ENCODE measurements at places on chromosomes 16 and 17. TPM values are rescaled to one million over a fixed set of nuclear protein-coding genes. Genes with fewer than 3 reads are reported as not detected.
A peak's percentile ranks its signal among the peaks of the same experiment; 100 is the strongest.

DNA sequence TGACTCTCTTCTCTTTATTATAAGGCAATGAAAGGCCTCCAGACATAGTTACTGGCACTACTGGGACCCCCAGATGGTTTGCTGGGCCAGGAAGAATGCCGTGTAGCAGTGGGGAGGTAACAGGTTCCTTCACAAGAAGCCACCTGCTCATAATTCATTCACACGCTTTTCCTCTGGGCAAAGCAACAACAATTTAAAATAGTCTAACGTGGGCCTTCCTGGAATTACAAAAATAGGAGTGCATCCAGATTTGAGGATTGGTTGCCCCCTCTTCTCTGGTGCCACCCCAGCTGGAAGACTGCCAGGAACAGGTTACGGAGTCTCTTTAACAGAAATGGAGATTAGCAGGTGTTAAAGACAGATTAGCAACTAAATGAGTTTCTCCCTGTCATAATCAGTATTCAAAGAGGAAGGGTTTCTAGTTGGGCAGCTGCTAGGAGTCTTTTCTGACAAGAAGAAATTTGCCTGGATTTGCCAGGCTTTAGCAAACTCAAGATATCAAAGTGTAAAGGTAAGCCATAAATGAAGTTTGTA lies 409.6 kb downstream of the NPIPA8 start:
- no peaks in the 10 kb centered on the region for H3K4me1 ChIP-seq

DNA sequence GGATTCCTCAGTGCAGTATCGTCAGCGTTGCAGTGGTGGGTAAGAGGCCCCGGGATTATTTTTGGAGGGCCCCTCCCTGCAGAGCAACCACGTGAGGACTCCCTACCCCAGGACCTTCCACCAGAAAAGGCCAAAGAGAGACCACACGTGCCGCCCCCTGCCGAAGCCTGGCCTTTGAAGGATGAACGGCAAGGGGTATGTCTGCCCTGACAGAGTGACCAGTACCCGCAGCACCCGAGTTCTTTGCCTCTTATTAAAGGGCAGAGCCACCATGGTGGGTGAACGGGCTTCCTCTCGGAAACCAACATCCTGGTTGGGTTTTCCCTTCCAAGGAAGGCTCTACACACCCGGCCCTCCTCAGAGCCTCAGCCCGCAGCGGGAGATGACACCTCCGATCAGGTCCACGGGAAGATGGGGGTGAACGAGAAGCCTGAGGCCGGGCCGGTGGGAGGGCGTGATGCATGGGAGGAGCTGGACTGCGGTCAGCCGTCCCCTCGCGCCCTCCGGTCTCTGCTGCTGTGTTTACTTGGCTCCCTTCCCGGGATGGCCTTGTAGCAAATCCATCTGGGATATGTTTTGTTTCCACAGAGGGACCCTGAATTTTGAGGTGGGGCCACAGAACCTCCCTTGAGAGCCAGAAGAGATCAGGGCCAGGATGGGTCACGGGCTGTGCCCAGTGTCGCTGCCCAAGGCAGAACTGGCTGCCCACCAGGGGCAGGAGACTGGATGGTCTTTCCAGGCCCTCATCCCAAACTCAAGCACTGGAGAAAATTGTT lies 49.1 kb downstream of the TBC1D16 start:
- H3K4me3 ChIP-seq: no peak overlapping the region
- H3K4me1 ChIP-seq: peaks cover 6% of the 10 kb centered on the region
- DNase-seq: peak; percentile 39
- no peaks in the 10 kb centered on the region for H3K27me3 ChIP-seq
- no peak overlapping the region for H3K27ac ChIP-seq

The IRX5 gene
- total RNA-seq: 32.2 TPM

DNA sequence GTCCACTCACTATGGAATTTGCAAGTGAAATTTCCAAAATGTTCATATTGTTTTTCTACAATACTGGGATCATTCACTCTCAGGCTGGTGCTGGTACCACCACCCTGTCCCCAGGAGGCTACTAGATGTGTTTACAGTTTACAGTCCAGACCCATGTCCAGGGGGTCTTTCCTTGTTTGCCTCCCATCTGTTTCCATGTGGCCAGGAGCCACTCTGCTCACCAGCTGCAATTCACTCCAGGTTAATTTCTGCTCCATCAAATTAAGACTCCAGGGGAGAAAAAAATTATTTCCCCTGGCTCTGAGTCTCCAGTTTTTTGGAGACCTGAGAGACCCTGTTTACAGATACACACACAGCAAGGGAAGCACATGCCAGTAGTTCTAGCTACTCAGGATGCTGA lies 12.5 kb upstream of the SRSF1 start:
- H3K4me3 ChIP-seq: no peak overlapping the region
- no peak for DNase-seq
- no peaks in the 10 kb centered on the region for H3K36me3 ChIP-seq
- H3K4me1 ChIP-seq: no peaks in the 10 kb centered on the region

GRCh38 chr16:14303182-14303618 lies 232.1 kb downstream of the MRTFB start:
- no peak for DNase-seq
- peak overlapping the region; percentile 91 for H3K27ac ChIP-seq
- peaks cover 16% of the 10 kb centered on the region for H3K4me1 ChIP-seq
- peak overlapping the region; percentile 96 for H3K4me3 ChIP-seq

- H3K27ac ChIP-seq: peak overlapping the region; percentile 43
- H3K4me3 ChIP-seq: peak overlapping the region; percentile 57
- H3K27me3 ChIP-seq: peaks cover 27% of the 10 kb centered on the region
- H3K36me3 ChIP-seq: no peaks in the 10 kb centered on the region
- peaks cover 40% of the 10 kb centered on the region for H3K4me1 ChIP-seq
Measured at GRCh38 chr17:1228781-1229348, 41.4 kb upstream of the BHLHA9 start.

Measured in heart left ventricle (tissue), 16 donors.